ENCODE measurements at places on chromosomes 13 and 19.

DNA sequence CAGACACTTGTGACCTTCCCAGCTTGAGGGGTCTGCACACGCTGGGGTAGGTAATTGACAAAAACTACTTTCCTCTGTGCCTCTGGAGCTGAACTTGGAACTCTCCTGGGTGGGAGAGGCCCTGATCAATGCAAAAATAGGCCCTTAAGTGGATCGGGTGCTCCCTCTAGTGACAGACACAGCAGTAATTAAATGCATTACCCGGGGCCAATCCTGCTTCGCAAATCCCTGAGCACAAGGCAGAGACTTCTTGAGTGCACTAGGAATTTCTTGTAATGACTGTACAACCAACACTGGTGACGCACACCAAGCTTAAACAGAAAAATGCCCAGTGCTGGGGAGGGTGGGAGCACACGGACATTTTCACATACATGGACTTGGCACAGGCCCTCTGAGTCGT is 10.6 kb upstream of the UBE2S start:
- peak; percentile 19 for DNase-seq

DNA sequence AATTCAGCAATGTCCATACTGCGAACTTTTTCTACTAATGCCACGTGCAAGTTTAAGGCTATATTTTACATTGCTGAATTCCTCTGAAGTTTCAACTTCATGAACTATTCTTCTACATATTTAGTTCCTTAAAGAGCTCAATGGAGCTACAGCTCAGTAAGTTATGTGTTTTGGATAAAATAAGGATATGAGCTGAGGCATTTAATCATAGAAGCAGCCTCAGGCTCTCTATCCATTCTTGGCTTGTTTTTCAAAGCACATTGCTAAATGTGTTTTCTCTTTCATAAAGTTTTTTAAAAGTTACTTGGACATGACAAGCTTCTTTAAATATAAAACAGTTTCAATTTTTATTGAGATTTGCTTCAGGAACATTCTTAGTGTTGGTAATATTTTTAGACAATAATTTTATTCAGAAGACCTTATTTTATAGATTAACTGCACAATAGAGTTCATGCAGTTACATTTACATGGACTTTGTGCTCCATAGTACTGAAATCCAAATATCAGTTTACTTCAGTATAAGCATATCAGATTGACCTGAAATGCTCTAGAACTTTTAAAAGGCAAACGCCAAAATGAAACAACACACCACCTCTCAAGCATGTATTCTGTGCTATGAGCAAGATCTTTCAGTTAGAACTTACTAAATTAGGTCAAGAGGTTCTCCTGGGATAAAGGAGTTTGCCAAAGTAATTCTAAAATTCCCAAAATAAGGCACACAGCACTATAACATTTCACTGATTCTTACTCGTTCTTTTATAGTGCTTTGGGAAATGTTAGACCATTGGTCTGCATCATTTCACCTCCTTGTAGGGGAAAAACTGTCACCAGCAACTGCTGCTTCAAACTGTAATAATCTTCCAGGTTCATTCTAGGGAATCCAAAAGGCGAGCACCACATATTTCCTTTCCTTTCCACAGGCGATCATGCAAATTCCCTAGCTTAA is 275.5 kb downstream of the ENOX1 start:
- DNase-seq: no peak

DNA sequence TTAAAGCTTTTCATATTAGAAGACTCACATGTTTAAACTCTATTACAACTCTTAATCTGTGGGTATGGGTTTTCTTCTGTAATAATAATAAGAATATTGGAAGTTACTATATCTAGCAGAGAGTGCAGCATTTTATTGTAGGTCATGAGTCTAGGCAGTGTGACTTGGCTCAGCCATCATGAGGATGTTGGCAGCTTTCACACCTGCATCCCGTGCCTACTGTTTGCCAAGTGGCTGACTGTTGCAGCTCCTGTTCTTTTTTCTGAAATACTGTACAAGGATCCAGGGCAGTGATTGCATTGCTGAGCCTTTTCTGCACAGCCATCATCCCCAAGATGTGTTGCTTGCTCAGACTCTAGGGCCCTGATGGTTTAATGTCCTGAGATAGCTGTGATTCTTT is 47.4 kb downstream of the MTUS2 start:
- no peak for DNase-seq

DNA sequence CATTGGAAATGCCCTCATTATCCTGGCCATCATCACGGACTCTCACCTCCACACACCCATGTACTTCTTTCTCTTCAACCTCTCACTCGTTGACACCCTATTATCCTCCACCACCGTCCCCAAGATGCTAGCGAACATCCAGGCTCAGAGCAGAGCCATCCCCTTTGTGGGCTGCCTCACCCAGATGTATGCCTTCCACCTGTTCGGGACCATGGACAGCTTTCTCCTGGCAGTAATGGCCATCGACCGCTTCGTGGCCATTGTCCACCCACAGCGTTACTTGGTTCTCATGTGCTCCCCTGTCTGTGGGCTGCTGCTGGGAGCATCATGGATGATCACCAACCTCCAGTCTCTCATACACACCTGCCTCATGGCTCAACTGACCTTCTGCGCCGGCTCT is 5.2 kb downstream of the OR1I1 start:
- no peak for DNase-seq

DNA sequence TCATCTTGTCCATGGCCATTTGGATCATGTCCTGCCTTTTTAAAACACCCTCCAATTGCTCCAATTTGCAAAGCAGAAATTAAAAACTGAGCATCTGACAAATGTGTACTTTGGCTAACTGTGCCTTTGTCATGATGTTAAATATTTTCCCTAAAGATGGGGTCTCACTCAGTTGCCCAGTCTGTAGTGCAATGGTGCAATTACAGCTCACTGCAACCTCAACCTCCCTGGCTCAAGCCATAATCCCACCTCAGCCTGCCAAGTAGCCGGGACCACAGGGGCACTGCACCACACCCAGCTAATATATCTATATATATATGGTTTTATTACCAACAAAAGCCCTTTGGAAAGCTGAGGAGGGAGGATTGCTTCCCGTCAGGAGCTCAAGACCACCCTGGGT is 782.7 kb downstream of the UQCRFS1 start:
- DNase-seq: no peak

- no peak for DNase-seq
These were observed 137.1 kb upstream of the ATXN8OS start for GRCh38 chr13:69970520-69970919.

GRCh38 chr13:51603716-51604115 is 19.5 kb downstream of the WDFY2 start:
- DNase-seq: no peak

GRCh38 chr19:3359919-3360420 is 6.4 kb upstream of the NFIC start:
- no peak for DNase-seq

All from NK-92 treated with Interleukin-12 subunit alpha and Interleukin-12 subunit beta, amount 100 ng/mL, for 24 hours (cell line).